ENCODE measurements at places on chromosomes 1 and 21. TPM values are rescaled to one million over a fixed set of nuclear protein-coding genes. Genes with fewer than 3 reads are reported as not detected.

Gene OR2T11
- not detected for total RNA-seq

Gene NEXN
- 6.7 TPM for total RNA-seq

Gene CADM3
- total RNA-seq = 0.14 TPM

Gene TMCC2
- total RNA-seq = 1.4 TPM

Gene TTC39A
- total RNA-seq = 2.9 TPM

Gene RAB25
- total RNA-seq = not detected

Gene DNAJC28
- total RNA-seq = 0.28 TPM

Gene HMGCS2
- total RNA-seq = not detected
